Inflammatory macrophage (primary cell): ENCODE measurements at places on chromosomes 2 and 18.

DNA sequence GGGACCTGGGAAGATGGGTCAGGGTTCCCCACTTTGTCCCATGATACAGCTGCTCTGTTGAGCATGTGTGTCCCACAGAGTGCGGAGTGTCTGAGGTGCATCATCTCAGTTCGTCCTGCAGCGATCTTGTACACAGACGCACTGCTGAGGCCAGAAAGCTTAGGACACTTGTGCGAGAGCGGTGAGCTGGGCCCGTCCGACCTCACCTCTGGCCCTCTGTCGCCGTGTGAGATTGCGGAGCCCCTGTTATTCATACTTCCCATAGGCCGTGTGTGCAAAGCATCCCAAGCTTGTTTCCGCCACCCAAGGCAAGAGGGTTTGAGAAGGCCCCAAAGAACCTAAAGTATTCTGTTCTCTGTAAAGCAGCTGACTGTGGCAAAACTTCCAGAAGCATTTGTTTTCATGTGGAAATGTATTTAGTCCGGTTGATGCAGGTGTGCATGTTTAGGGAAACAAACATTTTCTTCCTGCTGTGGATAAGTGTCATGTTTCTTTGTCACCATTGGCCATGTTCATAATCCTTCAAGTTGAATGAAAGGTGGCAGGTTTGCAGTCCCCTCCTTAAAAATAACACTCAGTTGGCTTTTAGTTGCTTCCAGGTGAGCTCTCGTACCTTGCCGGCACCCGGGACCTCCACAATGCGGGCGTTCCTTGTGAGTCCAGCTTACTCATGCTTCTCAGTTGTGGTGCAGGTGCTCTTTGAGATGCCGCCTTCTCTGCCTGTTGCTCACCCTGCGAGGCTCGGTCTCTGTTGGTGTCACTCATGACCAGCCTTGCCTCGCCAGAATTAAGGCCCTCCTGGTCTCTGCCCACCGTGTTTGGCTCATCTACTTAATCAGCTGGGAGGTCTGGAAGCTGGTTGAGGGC lies 5.3 kb downstream of the AGAP1 start:
- no peak for DNase-seq

DNA sequence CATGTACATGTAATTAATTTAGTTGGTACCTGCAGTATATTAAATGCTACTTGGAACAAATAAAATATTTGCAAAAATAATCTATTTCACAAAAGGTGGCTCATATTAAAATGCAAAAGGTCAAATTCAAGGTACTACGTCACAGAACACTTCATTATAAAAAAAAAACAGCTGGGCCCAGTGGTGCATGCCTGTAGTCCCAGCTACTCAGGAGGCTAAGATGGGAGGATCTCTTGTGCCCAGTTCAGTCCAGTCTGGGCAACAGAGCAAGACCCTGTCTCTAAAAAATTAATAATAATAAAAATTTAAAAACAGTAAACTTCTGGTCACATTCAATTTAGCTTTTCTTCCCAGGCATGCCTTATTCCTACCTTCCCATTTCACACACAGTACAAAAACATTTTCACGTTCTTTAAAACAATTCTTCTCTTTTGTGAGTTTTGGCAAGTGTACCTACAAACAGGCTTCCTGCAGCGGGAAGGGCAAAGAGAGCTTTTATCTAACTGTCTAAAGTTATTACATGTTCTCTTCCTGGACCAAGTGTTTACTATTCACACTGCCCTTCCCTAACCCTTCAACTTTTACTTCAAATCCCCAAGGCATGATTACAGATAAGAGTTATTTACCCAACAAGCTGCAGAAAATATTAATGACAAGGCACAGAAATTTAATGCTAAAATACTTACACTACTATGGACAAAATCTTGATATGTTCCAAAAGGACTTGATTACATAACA lies 10.7 kb downstream of the BAZ2B start:
- DNase-seq = no peak

GRCh38 chr2:126902859-126903258 lies 4.2 kb downstream of the TEX51 start:
- no peak for DNase-seq

- DNase-seq = peak; percentile 30
Observed at GRCh38 chr2:96962567-96963203, 23.7 kb downstream of the FAM178B start.

GRCh38 chr2:54456362-54456611 lies 160 bp downstream of the SPTBN1 start:
- DNase-seq = no peak

DNA sequence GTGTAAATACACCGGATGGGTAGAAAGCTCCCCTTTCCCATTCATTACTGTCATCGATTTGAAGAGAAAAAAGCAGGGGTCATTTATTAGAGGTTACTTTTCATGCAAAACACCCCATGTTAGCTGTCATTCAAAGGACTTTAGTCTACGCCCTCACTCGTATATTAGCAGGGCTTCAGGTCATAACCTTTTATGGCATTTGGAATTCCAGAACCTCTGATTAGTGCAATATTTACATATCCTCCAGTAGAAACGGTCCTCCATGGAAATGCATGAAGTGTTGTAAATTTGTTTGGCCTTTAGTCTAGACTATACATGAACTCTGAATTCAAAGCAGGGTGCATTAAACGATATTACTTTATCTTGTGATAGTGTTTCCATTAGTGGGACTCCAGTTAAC lies 180.5 kb downstream of the ZNF516 start:
- no peak for DNase-seq

DNA sequence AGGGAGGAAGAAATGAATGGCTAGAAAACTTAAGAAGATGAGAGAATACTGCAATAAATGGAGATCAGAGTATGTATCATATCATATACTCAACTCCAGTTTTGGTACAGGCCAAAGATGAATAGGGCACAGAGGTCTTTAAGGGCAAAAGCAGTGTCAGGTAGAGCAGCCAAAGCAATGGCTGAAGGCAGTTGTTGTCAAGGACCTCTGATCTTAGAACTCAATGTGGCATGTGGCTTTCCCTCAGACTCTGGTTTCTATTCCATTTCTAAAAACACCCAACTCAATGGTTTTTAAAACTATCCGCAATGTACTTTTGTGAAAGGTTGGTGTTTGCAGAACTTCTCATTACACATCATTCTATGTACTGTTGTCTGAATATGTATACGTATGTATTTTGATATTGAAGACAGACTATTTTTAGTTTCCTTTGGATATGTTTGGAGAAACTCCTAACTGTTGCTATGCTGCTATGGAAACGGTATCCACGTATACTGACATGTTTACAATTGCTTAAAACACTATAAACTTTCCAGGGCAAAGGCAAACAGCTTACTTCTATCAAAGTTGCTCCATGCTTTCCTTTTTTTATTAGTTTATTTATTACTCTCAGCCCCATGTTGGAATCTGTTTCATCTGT lies 58.1 kb upstream of the PELI1 start:
- DNase-seq = no peak

DNA sequence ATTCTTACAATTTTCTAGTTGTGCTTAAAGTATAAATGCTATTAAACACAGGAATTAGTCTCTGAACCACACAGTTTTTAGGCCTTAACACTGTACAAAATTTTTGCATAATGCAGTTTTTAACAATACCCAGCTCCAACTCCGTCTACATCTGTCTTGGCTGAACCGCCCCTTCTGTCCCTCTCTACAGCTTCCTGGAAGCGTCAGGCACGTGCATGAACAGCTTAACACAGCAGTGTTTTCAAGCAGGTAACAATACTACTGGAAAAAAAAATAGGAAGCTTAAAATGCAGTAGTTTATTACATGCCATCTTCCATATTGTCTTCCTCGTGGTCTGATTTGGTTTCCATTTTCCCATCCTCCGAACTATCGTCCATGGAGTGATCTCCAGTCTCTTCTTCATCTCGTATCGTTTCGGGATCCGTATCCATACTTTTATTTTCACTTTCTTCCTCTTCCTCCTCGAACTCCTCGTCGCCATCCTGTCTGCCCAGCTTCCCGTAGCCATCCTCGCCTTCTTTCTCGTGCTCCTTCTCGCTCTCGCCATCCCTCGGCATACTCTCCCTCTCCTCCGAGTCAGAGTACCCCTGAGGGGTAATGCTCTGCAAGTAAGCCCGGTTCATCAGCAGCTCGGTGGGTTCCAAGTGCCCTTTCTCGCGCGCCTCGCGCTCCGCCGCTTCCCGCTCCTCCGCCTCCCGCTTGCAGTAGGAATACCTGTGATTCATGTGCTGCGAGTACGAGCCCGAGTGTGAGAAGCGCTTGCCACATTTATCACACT lies 130.6 kb downstream of the ZEB2 start:
- no peak for DNase-seq

DNA sequence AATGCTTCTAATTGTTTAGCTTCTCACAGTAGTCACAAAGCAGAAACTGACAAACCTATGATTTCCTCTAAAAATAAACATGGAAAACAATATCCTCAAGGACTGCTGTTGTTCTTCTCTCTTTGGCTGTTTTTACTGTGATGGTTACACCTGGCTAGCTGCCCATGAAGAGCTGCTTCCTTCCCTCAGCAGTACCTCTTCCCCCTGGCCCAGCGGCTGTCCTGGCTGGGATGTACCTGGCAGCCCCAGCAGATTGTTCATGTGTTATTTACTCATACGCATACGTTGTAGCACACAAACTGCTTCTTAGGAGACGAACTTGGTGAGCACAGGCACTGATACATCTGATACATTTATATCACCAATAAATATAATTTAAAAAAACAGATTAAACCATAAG lies 27.4 kb downstream of the NEMP2 start:
- DNase-seq = no peak

- DNase-seq = no peak
Observed at GRCh38 chr2:165277295-165277694, 38.1 kb downstream of the SCN2A start.

GRCh38 chr2:131122496-131122895 lies 17.4 kb downstream of the PLEKHB2 start:
- DNase-seq = no peak

GRCh38 chr18:2537296-2537695 lies 34.0 kb downstream of the METTL4 start:
- DNase-seq = no peak

DNA sequence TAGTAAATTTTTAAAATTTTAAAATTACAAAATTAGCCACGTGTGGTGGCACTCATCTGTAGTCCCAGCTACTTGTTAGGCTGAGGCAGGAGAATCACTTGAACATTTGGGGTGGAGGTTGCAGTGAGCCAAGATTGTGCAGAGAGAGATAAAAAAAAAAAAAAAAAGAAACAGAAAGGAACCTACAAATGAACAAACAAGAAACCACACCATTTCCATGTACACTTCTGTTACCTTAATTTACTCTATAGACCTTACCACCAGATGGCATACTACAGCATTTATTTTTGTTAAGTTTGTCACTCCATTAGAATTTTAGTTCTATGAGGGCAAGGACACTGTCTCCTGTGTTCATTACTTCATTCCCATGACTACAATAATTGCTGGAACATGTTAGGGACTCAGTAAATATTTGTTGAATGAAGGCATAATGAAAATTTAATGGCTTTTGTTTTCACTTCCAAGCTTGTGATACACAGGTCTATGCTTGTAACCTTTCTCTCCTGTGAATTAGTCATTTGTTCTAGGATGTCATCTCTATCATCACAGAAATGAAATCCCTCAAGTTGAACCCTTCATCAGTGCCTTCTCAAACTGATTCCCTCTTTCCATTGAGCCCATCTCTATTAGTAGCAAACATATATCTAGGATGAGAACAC lies 76.0 kb downstream of the ARHGAP15 start:
- DNase-seq = no peak

GRCh38 chr2:161946489-161947107 lies 127.4 kb downstream of the DPP4 start:
- DNase-seq = peak; percentile 58

- DNase-seq = no peak
Observed at GRCh38 chr18:9612977-9613376, 1.4 kb downstream of the PPP4R1 start.

DNA sequence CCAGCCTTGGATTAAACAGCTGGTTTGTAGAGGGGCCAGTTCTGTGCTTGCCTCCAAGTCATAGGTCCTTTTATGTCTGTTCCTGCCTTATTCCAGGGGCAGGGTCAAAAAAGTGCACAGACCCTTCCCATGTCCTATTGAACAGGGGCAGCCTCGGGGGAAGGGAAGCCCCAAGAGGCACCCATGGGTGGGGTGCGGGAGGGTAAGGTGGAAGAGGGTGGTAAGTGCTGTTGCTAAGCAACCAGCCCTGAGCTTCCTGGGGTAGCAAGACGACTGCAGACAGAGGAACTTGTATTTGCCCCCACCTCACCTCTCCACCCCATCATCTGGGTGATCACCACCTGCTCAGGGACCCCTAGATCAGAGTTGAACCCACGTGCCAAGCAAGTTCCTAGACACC lies 7.7 kb downstream of the DNMT3A start:
- DNase-seq = no peak

DNA sequence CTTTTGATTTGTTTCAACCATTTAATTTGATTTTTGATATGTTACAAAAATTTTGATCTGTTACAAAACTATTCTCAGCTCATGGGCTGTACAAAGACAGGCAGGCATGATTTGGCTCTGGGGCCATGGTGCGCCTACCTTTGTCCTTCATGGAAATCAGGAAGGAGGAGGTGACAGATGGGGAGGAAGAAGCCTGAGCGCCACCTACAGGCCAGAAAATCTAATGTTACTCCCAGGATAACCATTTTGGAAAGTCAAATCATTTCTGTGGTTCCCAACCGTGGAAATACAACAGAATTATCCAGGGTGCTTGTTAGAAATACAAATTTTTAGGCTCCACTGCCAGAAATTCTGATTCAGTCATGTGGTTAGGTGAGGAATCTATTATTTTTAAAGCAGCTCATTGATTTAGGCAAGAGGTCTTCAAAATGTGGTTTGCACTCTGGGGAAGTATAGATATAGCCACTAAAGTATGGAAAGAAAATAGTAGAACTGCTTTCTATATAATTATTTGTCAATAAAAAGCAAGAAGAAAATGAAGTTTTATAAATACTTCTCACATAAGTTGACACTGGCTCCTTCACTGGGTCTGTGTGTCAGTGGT lies 93.9 kb downstream of the EVA1A start:
- DNase-seq = peak; percentile 5

DNA sequence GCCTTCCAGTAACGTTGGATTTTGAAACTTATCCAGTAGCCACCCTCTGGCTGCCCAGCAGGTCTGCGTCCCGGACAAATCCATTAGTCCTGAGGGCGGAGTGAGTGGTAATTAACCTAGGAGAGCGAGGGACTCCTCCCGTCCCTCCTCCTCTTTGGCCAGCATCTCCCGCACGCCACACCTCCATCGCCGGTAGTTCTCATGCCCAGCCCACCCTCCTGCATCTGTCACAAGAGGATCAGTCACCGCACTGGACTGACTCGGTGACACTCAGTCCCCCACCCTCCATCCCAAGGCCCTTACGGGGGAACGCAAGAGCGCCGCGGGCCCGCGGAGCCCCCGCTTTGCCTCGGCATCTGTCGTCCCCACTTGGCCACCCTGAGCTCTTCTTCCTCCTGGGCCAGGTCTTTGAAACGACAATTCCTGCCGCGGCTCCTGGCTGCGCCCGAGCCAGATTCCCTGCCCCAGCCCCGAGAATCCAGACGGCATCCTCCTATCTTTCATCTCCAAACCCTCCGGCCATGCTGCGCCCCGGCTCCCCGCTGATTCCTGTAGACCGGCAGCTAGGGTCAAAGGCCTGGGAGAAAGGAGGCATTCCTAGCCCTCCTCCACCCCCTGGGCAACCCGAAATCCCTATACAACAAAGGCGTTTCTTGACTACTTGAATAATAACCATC lies 77.5 kb downstream of the EIF2AK3 start:
- no peak for DNase-seq

- no peak for DNase-seq
Observed at GRCh38 chr2:231715988-231716616, 7.8 kb downstream of the PTMA start.
